ENCODE measurements at places on chromosomes 12 and 14.

- DNase-seq = no peak
Observed at GRCh38 chr14:87186737-87187136, 806.2 kb downstream of the GALC start.

DNA sequence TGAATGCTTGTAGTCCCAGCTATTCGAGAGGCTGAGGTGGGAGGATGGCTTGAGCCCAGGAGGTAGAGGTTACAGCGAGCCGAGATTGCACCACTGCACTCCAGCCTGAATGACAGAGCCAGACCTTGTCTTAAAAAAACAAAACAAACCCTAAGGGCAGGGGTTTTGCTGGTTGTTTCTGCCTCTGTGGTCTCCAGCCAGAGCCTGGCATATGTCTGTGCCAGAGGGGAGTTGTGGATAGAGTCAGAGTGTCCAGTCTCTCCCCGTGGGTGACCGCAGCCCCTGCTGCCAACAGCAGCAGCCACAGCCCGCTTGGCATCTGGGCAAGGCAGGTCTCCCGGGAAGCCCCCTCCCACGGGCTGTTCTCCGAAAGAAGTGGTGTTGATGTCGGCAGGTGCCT lies 37.6 kb downstream of the MVK start:
- DNase-seq = no peak

GRCh38 chr12:47832263-47832933 lies 12.7 kb upstream of the HDAC7 start:
- DNase-seq = no peak

- no peak for DNase-seq
Observed at GRCh38 chr12:113306382-113306781, 28.5 kb downstream of the SLC8B1 start.

GRCh38 chr12:52730793-52731192 lies 27.5 kb upstream of the KRT77 start:
- DNase-seq = no peak

- DNase-seq = no peak
Observed at GRCh38 chr12:123096182-123096581, 54.7 kb downstream of the PITPNM2 start.

DNA sequence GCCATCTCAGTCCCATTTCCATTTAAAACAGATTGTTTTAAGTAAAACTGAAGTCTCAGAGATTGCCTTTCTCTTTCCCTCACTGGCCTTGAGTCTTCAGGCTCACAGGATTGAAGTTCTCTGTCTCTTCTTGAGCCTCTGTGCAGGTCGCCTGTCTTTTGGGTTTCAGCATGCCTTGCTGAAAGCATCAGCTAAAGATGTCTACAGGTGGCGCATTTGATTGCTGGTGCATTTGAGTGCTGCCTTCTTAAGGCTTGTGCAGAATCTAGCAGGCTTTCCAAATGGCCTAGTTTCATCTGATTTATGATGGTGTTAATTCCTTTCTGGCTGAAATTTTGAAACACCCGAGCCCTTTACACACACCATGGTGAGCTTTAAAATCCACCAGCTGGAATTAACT lies 1062.2 kb upstream of the FBXO33 start:
- no peak for DNase-seq

DNA sequence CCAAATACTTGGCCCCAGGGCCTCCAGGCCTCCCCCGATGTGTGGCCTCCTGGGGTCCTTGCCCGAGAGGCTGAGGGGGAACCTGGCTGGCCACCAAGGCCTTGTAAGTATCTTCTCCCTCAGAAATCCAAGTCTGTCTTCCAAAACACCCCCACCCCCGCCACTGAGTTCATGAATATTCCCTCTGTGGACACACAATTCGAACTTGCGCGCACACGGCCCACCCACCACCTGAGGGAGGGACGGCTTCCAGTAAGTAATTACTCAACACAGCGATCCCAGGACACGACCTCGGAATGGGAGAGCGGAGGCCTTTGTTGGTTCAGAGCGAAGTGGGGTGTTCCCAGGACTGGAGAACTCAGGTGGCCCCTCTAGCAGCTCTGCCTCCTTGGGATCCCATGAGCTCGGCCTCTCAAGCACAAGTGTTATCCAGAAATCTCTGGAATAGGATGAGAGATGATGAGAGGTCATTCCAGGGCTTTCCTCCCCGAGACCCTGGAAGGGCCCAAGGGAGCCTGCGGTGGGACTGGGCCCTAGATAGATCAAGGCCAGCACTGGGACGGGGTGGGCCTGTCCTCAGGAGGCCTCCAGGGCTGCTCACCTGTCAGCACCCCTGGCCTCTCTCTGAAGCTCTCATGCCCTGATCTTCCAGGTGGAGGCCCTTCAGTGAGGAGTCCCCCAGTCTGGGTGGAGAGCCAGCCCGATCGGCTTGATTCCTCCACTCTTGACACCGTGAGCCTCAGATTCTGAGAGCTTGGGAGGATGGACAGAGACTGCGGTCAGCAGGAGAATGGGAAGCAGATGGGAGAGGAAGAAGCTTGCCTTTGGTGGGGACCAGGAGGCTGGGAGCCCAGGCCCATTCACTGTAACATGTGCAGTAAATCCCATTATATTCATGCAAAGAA lies 219.0 kb upstream of the RTL1 start:
- no peak for DNase-seq

- no peak for DNase-seq
Observed at GRCh38 chr14:90381011-90381786, 15.6 kb upstream of the CALM1 start.

- DNase-seq = no peak
Observed at GRCh38 chr12:10189653-10190052, 10.8 kb downstream of the TMEM52B start.

DNA sequence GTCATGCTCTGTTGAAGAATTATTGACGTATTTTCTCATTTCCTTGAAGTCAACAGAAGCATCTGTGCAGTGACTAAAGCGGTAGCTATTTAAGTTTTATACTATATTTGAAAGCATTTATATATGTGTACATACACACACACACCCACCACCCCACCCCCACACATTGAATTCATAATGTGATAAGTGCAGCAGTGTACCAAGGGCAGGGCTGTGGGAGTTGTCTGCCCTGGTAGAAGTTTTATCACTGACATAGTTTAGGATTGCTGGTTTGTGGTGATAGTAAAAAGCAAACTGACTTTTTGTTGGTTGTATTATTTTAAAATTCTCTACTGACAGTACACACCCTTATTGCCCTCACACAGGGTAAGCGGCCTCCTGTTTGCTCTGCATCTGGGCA lies 39.1 kb downstream of the GAS2L3 start:
- no peak for DNase-seq

DNA sequence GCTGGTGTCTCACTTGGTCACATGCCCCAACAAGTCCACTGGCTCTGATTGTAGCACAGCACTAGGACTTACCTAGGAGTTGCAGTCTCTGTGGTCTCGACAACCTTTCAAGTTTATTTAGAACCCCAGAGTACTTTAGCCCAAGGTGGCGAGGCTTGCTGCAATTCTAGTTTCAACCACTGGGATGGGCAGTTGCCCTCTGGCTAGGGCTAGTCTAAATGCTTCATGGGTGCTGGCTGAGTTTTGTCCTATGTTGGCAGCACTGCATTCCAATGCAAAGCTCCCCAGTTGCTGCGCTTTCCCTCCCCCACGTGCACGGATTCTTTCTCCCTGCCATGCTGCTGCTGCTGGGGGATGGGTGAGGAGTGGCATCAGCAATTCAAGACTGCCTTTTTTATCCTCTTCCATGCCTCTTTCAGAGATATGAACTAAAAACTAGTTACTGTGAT lies 207.9 kb downstream of the SYNE2 start:
- no peak for DNase-seq

- DNase-seq = no peak
Observed at GRCh38 chr12:107586256-107586970, 99.2 kb upstream of the PWP1 start.

- DNase-seq = no peak
Observed at GRCh38 chr12:15534874-15535273, 212.6 kb downstream of the PTPRO start.

DNA sequence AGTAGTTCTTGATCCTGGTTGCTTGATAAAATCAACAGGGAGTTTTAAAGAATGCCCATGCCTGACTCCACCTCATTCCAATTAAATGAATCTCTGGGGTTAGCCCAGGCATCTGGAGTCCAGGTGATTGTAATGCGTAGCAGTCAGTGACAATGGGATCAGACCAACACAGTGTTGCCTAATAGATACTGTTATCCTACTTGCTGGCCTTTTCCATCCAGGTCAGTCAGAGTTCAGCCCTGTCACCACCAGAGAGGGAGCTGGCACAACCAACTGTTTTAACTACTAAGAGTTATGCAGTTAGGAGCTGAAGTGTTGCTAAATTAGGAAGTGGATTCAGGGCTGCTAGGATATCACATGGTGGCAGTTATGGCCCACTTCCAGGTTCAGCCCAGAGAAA lies 107.1 kb downstream of the GPR135 start:
- DNase-seq = no peak

DNA sequence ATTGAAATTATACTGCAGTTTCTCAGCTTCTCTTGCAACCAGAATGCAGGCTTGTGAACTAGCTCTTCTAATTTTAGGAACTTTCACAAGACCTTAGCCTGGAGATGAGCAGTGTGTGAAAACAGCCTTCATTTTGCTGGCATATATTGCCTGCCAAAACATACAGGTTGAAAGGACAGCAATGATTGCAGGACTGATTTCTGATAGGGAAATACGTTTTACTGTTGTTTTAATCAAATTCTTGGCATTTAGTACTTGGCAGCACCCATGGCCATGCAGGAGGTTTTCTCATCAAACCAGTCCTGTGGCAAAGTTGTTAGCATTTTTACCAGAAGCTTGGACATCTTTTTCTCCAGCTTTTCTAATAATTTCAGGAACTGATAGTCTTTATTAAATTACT lies 91.9 kb upstream of the MUCL1 start:
- no peak for DNase-seq

DNA sequence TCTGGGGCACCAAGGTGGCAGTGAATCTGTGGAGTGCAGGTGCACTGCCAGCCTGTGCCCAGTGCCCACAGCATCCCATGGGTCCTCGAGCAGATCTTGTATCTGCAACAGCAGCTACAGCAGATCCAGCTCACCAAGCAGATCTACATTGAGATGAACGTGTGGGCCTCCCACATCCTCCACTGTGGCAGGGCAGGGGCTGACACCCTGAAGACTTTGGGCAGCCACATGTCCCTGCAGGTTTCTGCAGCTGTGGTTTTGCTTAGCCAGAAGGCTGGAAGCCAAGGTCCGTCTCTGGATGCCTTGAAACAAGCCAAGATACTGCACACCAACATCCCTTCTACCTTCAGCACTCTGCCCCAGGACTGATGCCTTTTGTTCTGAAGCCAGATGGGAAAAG lies 338.8 kb upstream of the OR4E1 start:
- no peak for DNase-seq

DNA sequence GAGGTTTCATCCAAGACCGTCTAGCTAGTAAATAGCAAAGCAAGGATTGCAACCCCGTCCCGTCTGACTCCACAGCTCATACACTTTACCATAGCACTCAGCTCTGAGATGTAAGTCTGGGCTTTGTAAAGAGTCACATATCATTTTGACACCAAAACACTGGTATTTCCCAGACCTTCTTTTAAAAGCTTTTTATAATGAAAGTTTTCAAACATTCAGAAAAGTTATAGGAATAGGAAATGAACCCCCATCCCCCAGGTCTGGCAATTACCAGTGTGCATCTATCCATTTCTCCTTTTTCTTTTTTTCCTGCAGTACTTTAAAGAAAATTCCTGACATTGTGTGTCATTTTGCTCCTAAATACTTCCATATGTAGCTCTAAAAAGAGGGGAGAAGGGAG lies 183.6 kb upstream of the CCND2 start:
- DNase-seq = no peak

DNA sequence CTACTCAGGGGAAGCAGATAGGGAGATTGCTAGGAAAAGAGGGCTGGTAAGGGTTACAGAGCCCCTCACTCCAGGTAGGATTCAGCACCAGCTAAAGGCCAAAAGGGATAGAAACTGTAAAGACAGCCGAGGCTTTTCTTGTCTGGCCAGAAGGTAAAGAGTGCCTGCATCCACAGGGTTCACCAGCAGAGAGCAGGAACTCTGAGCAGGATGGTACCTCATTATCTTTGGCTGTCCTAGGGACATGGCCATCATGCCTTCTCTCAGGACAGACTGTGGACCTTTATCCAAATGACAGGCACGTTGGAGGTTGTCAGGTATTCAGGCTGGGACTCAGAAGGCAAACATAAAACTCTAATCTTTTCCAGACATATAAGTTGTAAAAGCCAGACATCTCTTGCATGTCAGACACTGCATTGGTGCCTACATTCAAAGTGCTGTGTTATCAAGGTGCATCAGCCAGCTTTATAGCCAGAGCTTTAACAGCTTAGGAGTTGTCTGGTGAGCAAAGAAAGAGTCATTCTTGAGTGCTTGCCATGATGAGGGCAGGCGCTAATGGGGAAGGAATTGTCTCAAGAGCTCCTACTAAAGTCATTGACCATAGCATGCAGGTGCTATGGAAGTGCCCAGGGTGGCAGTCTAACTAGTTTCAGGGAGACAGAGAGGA lies 89.5 kb downstream of the PELI2 start:
- DNase-seq = no peak

GRCh38 chr12:19140381-19141236 lies 11.1 kb downstream of the PLEKHA5 start:
- no peak for DNase-seq

DNA sequence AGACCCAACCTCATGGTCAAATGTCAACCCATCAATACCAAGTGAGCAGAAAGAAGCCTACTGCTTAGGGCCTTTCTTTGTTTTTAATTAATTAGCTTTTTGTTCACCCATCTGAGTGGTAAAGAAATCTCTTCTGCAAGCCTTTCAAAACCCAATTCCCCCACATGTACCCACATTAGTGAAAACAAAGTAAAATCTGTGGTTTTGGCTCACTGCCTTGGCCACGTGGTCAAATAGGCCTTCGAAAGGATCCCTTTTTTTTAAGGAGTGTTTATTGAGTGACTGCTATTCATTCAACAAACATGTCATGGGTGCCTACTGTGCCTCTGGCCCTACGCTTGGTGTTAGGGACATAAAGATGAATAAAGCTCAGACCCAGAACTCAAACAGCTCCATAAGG lies 160.1 kb downstream of the NUAK1 start:
- no peak for DNase-seq

- DNase-seq = no peak
Observed at GRCh38 chr14:22497144-22497423, 91.9 kb downstream of the DAD1 start.

- no peak for DNase-seq
Observed at GRCh38 chr12:60475825-60476224, 880.0 kb downstream of the SLC16A7 start.

- no peak for DNase-seq
Observed at GRCh38 chr14:92585981-92586937, 72.7 kb downstream of the RIN3 start.

DNA sequence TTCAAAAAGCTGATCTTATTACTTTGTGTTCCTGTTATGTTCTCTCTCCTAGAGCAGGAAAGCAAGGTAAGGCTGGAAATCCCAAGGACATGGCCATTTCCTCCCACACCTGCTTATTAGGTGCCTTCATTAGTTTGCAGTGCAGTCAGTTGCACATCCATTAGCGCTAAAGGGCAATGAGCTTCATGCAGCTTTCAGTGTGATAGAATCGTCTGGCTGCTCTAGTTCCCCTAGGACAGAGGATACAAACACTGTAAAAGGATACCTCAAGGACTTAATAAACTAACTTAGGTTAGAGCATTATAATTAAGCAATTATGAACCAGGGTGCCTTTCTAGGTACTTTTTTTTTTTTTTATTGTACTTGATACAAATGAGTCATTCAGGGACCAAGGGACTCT lies 21.1 kb downstream of the TMEM117 start:
- no peak for DNase-seq

GRCh38 chr12:124125203-124125871 lies 152.3 kb downstream of the ZNF664 start:
- peak; percentile 54 for DNase-seq

- no peak for DNase-seq
Observed at GRCh38 chr12:7403466-7403865, 40.5 kb downstream of the CD163L1 start.

All from NCI-H748 treated with DMSO at 0.1 percent for 48 hours (cell line).